Astrocyte of the spinal cord (primary cell): ENCODE measurements at places on chromosomes 3 and 15.

DNA sequence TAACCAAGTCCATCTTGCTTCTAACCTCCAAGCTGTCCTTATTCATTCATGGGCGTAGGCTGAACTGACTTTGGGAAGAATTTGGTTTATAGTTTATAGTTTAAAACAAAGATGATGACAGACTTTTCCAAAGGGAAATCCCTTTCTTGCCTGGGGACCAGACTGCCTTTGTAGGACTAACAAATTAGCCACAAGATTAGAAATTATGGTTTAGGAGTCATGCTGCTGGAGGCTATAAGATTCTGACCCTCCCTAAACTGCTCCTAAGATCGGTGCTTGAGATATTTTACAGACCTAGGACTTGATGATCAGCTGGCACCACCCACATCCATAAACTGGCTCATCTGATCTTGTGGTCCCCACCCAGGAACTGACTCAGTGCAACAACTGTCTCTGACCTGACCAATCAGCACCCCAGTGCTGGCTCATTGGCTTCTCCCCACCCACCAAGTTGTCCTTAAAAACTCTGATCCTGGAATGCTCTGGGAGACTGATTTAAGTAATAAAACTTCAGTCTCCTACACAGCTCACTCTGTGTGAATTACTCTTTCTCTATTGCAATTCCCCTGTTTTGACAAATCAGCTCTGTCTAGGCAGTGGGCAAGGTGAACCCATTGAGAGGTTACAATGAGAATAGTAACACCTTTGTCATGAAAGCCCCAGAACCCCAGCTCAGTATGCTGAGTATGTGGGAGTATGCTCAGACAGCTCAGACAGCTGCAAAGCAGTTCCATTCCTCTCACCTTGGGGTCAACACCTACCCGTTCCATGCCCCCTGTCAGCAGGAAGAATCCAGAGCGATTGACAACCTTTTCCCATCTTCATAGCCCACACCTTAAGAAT lies 51.6 kb upstream of the C15orf39 start:
- DNase-seq, result peak; percentile 26

DNA sequence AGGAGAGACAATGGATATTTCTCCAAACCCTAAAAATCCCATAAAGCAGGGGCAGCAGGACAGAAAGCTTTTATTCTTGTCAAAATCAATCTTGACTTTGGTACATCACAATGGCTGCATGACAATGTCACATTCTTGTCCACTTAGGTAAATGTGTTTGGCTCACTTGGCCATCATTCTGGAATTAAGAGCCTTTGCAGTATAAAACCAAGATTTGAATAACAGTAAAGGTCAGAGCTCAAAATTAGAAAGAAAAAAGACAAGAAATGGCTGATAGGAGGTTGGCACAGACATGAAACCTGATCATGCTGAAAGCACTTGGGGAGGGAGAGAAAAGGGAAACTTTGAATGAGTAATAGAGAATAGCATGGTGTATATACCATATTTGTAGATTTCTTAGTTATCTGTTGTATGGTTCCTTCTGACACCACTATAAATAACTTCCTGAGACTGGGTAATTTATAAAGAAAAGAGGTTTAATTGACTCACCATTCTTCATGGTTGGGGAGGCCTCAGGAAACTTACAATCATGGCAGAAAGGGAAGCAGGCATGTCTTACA lies 158.5 kb upstream of the SGO1 start:
- no peak for DNase-seq

- peak; percentile 9 for DNase-seq
These were observed 636.4 kb upstream of the DPPA4 start for GRCh38 chr3:109973733-109974132.

- DNase-seq, result no peak
These were observed 42.7 kb downstream of the METTL6 start for GRCh38 chr3:15384510-15385237.

DNA sequence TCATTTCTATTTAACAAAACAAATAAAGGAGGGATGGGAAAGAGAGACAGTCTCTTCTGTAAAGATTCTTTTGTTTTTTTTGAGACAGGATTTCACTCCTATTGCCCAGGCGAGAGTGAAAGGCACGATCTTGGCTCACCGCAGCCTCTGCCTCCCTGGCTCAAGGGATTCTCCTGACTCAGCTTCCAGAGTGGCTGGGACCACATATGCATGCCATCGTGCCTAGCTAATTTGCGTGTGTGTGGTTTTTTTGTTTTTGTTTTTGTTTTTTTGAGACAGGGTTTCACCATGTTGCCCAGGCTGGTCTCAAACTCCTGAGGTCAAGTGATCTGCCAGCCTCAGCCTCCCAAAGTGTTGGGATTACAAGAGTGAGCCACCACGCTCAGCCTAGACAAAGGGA lies 23.3 kb downstream of the STAG1 start:
- peak; percentile 82 for DNase-seq

GRCh38 chr3:4772171-4772804 lies 206.9 kb upstream of the BHLHE40 start:
- DNase-seq, result peak; percentile 55

GRCh38 chr15:31503256-31503655 lies 176.6 kb downstream of the KLF13 start:
- no peak for DNase-seq

GRCh38 chr3:105094588-105094987 lies 272.1 kb upstream of the ALCAM start:
- no peak for DNase-seq

GRCh38 chr3:39267631-39268548 lies 11.9 kb downstream of the CX3CR1 start:
- no peak for DNase-seq

- no peak for DNase-seq
These were observed 628.5 kb downstream of the GRM7 start for GRCh38 chr3:7489417-7489816.

DNA sequence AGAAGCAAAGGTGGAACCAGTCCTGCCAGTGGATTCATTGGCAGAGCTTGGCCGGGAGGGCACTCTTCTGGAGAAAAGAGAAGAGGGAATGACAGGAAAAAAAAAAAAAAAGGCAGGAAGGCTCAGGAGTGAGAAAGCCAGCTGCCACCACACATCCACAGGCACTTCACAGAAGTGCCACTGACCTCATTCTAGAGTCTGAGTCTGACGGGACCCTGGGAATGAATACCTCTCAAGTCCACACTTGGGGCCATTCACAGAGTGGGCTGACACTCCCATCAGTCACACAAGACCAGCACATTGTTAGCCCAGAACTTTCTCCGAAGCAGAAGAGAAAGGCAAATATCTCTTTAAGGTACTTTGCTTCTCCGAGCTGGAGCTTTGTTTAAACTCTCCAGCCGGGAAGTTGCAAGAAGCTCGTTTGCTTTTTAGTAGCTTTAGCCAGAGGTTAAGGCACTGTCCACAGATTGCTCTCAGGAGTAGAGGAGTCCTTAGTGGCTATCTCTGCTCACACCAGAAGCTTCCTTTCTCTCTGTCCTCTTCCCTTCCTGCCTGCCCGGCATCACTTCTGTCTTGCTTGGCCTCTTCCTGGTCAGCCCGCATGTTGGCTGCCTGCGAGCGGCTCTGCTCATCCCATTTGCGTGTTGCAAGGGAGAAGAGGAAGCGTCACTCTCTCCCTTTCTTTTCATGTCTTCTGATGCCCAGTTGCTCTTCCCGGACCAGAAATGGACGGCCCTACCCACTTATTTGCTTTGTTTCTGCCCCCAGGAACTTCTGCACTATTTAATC lies 53.8 kb downstream of the CMTM6 start:
- no peak for DNase-seq

- no peak for DNase-seq
These were observed 19.5 kb upstream of the HRH1 start for GRCh38 chr3:11134794-11135193.

DNA sequence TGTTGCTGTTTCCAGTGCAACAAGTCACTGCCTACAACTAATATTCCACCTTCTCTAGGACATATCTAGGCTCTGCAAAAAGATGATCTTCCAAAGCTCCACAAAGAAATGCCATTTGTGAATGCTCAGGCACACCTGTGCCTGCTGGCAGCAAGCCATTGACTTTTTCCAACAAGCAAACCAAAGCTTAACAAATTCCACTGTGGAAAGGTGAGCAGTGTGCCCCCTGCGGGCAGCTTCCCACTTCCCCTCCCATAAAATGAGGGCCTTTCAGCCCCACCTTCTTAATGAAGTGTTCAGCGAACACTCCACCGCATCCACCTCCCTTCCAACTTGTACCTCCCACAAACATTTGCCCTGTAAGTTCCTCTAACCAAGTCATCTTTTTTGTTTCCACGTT lies 157.5 kb upstream of the SLC24A5 start:
- DNase-seq, result no peak

- no peak for DNase-seq
These were observed 44.3 kb upstream of the ZNF385D start for GRCh38 chr3:21795152-21795837.

DNA sequence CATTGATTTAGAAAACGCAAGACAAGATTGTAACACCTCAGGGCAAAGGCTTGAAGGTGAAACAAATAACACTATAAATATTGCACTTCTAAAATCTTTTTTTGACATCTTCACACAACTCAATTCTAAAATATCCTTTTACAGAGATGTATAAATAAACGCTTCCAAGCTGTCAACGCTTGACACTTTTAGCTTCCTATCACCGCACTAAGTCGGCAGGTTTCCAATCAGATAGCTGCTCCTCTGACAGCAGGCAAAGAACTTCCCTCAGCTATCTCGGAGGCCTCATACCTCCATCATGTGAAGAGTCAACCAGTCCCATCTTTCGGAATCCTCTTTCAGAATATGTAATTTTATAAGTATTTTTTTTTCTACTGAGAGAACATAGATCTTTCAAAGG lies 71.0 kb downstream of the PCOLCE2 start:
- no peak for DNase-seq

DNA sequence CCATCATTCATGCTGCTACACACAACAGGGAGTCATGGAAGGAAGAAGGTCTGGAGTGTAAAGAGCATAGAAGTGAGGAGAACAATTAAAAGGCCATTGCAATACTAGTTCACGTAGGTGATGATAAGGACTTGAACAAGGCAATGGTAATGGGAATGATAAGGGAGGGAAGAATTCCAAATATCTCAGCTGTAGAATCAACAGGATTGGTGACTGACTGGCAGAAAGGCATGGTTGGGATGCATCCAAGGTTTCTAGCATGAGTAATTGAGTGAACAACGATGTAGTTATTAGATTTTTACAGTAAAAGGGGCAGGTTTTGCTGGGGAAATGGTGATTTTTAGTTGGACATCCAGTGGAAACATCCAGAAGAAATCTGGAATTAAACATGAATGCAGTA lies 2.4 kb upstream of the SEC62 start:
- no peak for DNase-seq
